Fibroblast of lung (primary cell): ENCODE measurements at places on chromosomes 5 and 9.

DNA sequence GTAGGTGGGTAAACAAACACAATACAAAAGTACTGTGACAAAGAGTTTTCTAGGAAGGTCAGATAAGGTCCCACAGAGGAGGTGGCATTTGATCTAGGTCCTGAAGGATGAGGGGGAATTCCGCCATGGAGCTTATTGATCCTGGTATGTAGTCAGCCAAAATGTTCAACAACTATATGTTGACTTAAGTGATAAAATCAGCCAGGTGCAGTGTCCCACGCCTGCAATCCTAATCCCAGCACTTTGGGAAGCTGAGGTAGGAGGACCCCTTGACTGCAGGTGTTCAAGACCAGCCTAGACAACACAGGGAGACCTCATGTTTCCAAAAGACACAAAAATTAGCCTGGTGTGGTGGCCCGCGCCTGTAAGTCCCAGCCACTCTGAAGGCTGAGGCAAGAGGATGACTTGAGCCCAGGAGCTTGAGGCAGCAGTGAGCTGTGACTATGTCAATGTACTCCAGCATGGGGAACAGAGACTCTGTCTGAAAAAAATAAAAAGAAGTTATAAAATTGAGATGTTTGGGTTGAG lies 46.4 kb upstream of the PLIN2 start:
- no peak for DNase-seq

- DNase-seq = no peak
These were observed 516 bp downstream of the MRPL41 start for GRCh38 chr9:137552022-137552768.

DNA sequence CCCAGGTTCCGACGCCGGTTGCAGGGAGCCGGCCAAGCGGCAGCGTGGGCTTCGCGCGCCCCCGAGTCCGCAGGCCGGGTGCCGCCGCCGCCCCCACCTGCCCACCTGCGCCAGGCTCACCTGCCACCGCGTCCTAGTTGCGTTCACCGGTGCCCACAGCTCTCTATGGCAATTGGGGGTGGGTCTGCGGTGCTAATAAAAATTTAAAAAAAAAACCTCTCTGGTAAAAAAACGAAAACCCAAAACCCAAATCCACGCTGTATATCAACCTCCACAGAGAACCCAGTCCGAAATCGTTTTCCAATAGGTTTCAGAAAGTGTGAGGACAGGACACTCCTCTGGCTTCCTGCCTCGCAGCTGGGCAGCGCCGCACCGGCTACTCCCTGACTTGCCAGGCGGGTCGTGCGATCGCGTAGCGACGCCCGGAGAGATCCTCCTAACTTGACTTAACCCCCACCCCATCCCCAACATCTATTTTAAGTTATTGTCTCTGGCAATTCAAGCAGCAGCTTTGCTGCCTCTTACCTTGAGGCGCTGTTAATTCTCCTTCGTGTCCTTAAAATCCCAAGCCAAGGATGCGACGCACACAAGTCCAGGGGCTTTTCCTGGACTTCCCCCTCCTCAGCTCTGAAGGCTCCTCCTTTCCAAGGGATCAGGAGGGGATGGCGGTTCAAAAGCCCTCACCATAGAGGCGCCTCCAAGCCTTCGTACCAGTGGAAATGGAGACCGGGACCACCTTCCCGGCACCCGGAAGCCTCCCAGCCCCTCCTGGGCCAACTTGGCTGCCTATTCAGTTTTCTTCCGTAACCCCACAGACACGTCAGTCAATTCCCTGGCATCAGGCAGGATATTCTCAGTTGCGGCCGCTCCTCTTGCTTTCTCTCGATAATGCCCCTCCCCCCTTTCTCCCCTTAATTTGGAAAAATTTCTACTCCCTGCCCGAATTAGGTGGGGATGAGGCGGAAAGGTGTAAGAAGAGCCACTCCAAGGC lies 1639.4 kb upstream of the C9orf72 start:
- no peak for DNase-seq

GRCh38 chr9:82572146-82572545 lies 490.8 kb downstream of the RASEF start:
- no peak for DNase-seq

DNA sequence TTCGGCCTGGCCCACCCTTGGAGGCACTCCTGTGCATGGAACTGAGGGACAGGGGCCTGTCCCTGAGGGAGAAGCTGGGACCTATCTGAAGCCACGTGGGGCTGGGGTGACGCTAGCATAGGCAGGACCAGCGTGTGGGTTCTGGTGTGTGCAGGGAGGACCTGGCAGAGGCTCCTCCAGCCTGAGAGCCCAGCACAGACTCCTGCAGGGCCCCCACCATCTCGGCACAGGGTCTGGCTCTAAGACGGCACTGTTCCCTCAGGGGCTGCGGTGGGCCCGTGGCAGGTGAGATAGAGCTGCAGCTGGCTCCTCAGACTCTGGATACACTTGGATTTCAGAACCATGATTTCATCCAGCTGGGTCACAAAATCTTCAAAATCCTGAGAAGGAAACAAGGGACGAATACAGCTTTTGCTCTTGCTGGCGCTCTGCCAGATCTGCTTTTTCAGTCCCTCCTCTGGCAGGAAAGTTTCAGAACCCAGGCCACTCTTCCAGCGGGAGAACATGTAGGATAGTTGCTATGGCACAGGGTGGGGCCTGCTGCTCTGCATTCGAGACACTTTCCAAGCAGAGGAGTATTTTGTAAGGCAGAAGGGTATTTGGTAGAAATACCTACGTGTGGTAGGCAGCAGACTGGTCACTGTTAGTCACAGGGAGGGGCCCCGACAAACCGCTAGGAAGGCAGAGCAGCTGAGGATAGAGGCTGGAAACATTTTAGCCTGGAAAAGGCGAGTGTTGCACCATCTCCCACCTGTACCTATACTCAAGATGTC lies 74.7 kb downstream of the KIF24 start:
- peak; percentile 87 for DNase-seq

GRCh38 chr5:23136958-23137357 lies 283.8 kb upstream of the CDH12 start:
- DNase-seq = no peak

DNA sequence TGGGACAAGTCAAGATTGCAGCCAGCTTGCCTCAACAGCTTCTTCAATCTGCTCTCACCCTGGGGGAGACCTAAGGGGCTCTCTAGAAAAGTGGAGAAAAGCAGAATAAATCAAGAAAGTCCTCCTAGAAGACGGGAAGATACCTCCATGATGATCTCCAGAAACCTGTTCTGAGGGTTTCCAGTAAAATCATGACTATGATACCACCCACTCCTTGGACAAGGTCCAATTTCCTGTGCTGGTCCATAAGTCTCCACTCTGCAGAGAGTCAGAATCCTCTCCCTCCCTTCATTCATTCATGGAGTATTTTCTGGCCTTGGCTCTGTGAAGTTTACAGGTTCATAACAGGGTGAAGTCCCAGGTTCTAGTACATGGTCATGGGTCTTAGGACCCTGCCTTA lies 168.6 kb downstream of the SLC12A2 start:
- peak; percentile 11 for DNase-seq
